ENCODE measurements at places on chromosomes 2 and 18.

DNA sequence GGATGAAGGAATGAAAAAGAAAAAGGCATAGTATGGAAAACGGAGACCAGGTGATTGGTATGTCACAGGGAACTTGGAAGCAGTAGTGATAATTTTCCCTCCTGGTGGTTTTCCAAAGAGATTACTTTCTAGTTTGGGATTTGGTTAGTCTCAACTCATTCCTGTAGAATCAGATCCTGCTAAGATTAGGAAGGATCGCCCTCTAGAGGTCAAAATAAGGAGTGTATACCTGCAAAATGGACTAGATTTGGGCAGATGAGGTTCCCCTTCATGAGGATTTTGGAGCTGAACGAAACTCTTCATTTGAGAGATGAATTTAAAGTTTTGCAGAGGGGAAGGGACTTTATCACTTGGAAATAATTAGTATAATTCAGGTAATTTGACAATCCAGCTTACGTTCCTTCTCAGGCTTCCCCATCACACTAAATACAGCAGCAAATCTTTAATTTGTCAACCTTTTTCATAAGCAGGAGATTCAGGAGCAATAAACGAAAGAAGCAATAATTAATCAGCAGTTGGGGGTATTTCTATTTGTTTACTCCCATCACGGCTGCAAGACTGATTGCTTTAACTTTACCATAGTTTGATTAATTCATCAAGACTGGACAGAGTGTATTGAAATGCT, 65.2 kb downstream of the CCDC195 start:
- DNase-seq: peak; percentile 61

DNA sequence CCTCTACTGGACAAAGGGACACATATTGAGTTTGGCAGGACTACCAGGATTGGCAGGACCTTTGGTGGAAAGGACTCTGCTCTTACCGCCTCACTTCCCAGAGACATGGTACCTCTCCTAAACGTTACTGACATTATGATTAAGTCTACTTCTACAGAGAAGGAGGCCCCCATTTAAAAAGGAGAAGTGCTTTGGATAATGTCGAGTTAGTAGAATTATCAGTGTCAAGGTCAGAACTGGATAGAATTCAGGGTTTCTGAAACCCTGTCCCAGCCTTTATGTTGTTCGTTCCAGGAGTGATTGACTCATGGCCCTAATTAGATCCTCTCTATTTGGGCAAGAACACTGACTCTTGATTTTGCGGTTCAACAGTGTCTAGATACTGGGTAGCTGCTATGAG, 45.8 kb downstream of the LRRTM1 start:
- no peak for DNase-seq

DNA sequence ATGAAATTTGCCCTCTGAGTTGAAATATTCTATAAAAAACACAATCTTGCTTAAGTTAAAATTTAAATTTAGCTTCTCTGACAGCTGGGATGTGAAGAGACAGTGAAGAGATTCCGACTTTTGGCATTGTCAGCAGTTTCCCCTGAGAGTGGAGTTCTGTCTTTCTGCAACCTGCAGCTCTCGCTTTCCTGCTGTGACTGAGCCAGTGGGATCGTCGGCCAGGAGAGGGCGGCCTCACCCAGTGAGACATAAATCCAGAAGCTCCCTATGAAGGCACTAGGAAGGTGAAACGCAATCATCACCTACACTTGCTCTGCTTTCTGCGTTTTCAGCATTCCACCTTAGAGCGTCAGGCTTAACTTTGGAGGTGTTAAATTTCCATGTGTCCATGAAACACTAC, 75.4 kb upstream of the HNMT start:
- DNase-seq: no peak

GRCh38 chr2:146392631-146393030, 1452.2 kb upstream of the ACVR2A start:
- no peak for DNase-seq

GRCh38 chr2:94753466-94753998, 117.7 kb upstream of the TEKT4 start:
- DNase-seq: no peak

GRCh38 chr2:98452396-98453027, 7.9 kb downstream of the INPP4A start:
- no peak for DNase-seq

DNA sequence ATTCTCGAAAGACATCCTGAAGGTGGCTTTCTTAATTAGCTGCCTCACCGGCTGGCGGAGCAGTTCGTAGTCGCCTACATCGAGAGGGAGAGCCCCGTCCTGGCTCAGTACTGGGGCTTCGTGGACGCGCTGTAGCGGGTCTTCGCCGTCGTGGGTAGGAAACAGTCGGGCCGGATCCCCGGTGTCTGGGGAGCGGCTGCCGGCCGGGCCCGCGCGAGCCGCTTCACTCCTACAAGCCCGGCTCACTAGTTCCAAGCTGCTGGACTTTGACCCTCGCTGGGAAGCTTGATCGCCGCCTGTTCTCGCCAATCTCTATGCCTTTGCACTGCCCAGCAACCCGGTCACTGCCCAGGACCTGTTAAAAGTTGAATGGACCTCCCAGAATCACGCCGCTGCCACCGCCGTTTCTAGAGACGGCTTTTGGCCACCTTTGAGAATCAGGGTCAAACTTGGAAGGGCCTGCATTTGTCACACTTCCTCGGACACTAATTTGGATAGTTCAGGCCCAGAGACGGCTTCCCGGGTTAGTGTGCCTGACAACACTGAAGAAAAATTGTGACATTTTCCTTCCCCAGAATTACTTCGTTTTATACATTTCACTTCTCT, 41.4 kb upstream of the AKAIN1 start:
- DNase-seq: peak; percentile 57

DNA sequence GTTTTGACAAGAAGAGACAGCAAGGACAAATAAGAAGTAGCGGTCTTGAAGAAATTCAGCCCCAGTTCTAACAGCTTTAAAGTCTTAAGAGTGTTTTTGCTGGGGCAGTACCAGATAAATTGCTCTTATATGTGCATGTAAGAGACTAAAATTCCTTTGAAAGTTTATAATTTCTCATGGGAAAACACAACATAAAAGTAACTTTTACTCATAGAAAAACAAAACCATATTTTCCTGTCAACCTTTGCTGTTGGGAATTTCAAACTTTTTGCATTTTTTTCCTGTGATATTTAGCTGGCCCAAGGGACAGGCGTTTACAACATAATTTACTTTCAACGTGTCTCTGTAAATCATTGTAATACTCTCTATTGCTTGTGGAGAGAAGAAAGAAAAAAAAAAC, 767.8 kb upstream of the ZEB2 start:
- DNase-seq: no peak

DNA sequence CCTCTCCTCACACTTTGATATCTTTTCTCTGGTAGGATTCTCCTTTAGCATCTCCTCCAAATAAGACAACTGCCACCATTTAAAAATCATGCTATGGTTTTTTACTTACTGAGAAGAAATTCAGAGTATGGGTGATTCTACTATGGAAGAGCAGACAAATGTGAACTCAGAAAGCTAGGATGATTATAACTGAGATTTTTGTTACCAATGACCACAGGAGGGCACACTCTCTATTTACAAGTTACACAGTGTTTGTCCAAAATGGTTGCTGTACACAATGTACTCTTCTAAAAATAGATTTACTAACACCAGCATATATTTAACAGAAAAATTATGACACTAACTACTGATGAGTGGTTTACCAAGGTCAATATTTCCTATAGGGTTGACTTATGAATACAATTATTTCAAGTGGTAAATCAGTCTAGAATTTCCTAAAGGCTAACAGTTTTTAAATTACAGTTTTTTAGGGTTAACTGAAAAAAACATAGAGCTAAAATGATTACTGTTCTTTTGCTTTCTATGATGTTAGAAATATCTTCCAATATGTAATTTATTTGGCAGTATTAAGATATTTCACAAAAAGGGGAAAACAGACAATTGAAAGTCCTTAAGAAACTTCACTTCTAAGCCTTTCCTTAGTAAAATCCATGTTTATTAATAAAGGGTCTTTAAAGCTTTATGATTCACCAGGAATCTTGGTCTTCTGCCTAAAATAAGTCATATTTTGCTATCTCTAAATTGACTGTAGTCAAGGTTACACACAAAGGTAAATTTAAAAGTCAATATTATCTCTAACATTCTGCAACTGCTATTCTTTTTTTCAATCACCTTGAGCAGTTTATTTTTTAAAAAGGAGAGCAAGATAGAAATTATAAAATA, 57.2 kb downstream of the MAP4K3 start:
- DNase-seq: peak; percentile 29

All from CD4-positive, alpha-beta T cell treated with Interleukin-21 for 1 hour (primary cell).